ENCODE measurements at places on chromosomes 13 and 19. TPM values are rescaled to one million over a fixed set of nuclear protein-coding genes. Genes with fewer than 3 reads are reported as not detected.

The IGFL3 gene
- total RNA-seq: not detected

The LATS2 gene
- 55.2 TPM for total RNA-seq

The GPR183 gene
- total RNA-seq: not detected

The SERTAD3 gene
- total RNA-seq: 41.9 TPM

The C5AR2 gene
- not detected for total RNA-seq

The SIGLECL1 gene
- total RNA-seq: not detected

- peaks cover 36% of the 10 kb centered on the region for H3K4me1 ChIP-seq
- DNase-seq: no peak
- H3K4me3 ChIP-seq: no peak overlapping the region
- H3K36me3 ChIP-seq: 0 out of 2 replicates have a peak, but pooled peaks cover 4% of the 10 kb centered on the region
- H3K27ac ChIP-seq: no peak overlapping the region
These were observed 308.5 kb upstream of the KLF12 start for GRCh38 chr13:74442751-74443150.

DNA sequence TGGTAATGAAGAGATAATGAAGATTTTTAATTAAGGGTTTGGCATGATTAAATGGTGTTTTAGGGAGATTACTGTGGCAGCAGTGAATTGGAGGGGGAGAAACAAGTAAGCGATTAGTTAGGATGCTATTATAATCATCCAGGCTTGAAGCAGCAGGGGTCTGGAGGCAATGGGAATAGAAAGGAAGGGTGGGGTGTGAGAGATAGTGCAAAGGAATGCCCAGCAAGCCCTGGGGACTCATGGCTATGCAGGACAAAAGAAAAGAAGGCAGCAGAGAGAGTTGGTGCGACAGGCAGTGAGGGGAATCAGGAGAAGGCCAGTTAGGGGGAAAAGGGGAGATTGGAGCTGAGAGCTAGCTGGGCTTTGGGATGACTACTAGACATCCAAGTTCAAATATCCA is 34.5 kb downstream of the SOX21 start:
- DNase-seq: no peak
- H3K27ac ChIP-seq: no peak overlapping the region
- peaks cover 24% of the 10 kb centered on the region for H3K27me3 ChIP-seq
- no peak overlapping the region for H3K4me3 ChIP-seq
- H3K36me3 ChIP-seq: no peaks in the 10 kb centered on the region

- no peak overlapping the region for H3K4me3 ChIP-seq
- H3K27me3 ChIP-seq: peaks cover 3% of the 10 kb centered on the region
- no peaks in the 10 kb centered on the region for H3K36me3 ChIP-seq
- no peak for DNase-seq
- no peaks in the 10 kb centered on the region for H3K4me1 ChIP-seq
These were observed 63.4 kb downstream of the MLLT1 start for GRCh38 chr19:6216236-6216995.

DNA sequence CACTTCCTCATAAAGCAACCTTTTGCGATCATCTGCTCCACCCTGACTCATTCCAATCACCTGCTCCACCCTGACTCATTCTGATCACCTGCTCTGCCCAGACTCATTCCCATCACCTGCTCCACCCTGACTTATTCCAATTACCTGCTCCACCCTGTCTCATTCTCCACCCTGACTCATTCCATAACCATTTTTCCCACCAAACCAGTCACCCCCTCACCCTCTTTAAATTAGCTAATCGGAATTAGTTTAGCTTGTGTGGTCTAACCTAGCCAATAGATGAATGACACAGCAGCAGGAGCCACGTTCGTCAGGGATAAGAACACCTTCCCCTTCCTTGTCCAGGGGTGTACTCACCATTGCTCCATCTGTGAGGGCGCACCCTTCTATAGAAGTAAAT is 134.0 kb downstream of the COG6 start:
- H3K27ac ChIP-seq: no peak overlapping the region
- peaks cover 5% of the 10 kb centered on the region for H3K4me1 ChIP-seq
- no peak overlapping the region for H3K4me3 ChIP-seq
- no peak for DNase-seq

DNA sequence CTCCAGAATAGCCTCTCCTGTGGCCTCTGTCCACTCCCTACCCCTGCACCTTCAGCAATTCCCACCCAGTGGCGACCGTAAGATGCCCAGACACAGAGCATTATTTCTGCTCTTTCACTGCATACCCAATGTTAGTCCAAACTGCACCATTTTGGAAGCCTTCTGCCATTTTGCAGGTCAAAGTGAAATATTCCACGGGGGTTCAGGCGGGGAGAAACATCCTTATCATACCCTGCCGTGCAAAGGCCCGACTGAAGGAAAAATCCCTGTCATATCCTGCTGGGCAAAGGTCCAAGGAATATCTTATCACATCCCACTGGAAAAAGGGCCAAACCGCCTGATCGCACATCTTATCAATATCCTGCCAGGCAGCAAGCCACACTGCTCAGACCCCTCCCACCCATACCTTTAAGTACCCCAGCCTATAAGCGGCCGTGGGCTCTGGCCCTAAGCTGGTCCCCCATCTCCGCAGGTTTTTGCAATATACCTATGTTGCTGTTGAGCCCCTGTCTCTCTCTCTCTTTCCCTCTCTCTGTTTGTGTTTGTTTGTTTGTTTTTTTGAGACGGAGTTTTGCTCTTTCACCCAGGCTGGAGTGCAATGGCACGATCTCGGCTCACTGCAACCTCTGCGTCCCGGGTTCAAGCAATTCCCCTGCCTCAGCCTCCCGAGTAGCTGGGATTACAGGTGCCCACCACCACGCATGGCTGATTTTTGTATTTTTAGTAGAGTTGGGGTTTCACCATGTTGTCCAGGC is 18.2 kb downstream of the CLEC11A start:
- no peaks in the 10 kb centered on the region for H3K4me1 ChIP-seq
- H3K27ac ChIP-seq: no peak overlapping the region
- no peak for DNase-seq

- no peak for DNase-seq
- H3K27ac ChIP-seq: no peak overlapping the region
- no peaks in the 10 kb centered on the region for H3K27me3 ChIP-seq
- H3K4me1 ChIP-seq: peaks cover 44% of the 10 kb centered on the region
- H3K4me3 ChIP-seq: peak overlapping the region; percentile 11
These were observed 391.8 kb downstream of the KLF5 start for GRCh38 chr13:73450583-73450982.

DNA sequence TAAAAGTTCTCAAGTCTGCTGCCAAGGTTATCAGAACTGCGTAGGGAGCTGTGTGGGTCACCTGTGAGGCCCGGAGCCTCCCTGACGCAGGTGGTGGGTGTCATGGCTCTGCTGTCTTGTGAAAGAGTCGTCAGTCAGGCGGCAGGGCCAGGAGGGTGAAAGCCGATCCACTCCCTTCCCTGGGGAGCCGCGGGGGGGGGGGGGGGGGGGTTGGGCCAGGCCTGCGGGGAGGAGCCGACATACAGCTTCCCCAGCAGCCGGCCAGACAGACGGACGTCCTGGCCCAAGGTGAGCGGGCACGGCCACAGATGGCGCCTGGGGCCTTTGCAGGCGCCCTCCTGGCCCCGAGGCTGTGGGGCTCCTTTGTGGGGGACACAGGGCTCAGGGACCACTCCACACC is 12.4 kb downstream of the SBNO2 start:
- no peak overlapping the region for H3K27ac ChIP-seq
- H3K36me3 ChIP-seq: peaks cover 4% of the 10 kb centered on the region
- H3K27me3 ChIP-seq: no peaks in the 10 kb centered on the region
- no peak overlapping the region for H3K4me3 ChIP-seq
- no peak for DNase-seq

DNA sequence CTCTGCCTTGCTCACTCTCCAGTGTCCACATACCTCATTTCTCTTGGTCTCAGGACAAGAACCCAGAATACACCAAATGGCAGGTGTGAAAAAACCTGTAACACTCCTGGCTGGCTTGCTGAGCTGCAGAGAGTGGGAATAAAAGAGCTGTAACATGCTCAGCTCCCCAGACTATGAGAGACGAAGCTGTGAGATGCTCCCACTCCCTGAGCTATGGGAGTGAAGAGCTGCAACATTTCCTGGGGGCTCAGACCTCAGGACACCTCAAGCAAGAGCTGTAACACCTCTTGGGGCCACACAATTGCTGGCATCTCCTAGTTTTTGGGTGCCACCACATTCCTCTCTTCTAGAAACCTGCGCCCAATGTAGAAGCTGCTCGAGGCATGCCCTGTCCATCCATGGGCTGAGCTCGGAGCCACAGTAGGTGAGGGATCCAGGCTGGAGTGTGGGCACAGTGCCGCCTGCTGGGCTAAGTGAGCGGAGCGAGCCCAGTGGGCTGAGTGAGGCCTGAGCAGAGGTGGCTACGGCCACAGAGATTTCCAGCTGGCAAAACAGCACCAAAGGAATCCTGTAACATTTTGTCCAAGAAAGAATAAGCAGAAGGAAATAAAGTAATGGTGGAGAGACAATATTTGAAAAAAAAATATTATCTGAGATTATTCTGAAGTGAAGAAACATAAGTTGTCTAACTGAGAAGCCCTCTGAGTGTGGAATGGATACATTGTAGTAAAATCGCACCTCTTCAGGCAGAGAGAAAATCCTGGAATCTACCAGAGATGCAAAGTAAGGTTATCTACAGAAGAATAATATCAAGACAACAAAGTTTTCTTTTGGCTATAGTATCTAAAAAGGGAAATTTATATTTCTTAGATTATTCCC is 186.2 kb upstream of the PCDH9 start:
- H3K36me3 ChIP-seq: no peaks in the 10 kb centered on the region
- DNase-seq: no peak
- H3K4me1 ChIP-seq: no peaks in the 10 kb centered on the region
- peaks cover 1% of the 10 kb centered on the region for H3K27me3 ChIP-seq
- no peak overlapping the region for H3K27ac ChIP-seq
- H3K4me3 ChIP-seq: no peak overlapping the region

GRCh38 chr13:38412266-38412665 is 62.6 kb downstream of the UFM1 start:
- H3K27me3 ChIP-seq: peaks cover under 1% of the 10 kb centered on the region
- no peak overlapping the region for H3K27ac ChIP-seq

DNA sequence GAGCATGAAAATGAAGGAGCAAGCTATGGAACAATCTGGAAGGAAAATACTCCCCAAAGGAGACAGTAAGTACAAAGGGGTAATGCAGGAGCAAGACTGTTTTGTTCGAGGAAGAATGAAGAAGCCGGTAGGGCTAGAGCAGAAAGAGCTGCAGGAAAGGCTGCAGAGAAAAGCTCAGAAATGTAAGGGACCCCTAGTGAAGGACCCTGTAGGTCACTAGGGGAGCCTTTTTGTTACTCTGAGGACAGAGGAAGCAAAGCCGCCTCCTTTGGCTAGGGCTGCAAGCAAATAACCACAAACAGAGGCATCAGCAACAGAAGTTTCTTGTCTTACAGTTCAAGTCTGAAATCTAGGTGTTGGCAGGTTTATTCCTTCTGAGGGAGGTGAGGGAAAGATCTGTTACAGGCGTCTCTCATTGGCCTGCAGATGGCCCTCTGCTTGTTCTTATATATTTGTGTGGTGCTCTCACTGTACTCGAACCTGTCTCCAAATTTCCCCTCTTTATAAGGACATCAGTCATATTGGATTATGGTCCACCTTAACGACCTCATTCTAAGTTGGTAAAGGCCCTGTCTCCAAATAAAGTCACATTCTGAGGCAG is 362.3 kb downstream of the COG6 start:
- no peaks in the 10 kb centered on the region for H3K36me3 ChIP-seq
- H3K27me3 ChIP-seq: peaks cover 1% of the 10 kb centered on the region
- DNase-seq: no peak
- no peak overlapping the region for H3K4me3 ChIP-seq

GRCh38 chr13:110716247-110716515 is 2.7 kb downstream of the ING1 start:
- no peak for DNase-seq
- H3K4me1 ChIP-seq: peaks cover 26% of the 10 kb centered on the region
- H3K36me3 ChIP-seq: peaks cover 7% of the 10 kb centered on the region
- H3K27me3 ChIP-seq: peaks cover 11% of the 10 kb centered on the region

GRCh38 chr13:66489172-66489571 is 741.0 kb downstream of the PCDH9 start:
- no peak for DNase-seq
- H3K4me3 ChIP-seq: peak overlapping the region; percentile 2
- H3K27ac ChIP-seq: no peak overlapping the region
- no peaks in the 10 kb centered on the region for H3K27me3 ChIP-seq
- peaks cover 12% of the 10 kb centered on the region for H3K4me1 ChIP-seq
- H3K36me3 ChIP-seq: no peaks in the 10 kb centered on the region

- H3K4me3 ChIP-seq: no peak overlapping the region
- peaks cover 31% of the 10 kb centered on the region for H3K36me3 ChIP-seq
- DNase-seq: no peak
- H3K27me3 ChIP-seq: peaks cover 3% of the 10 kb centered on the region
- H3K4me1 ChIP-seq: peaks cover 34% of the 10 kb centered on the region
These were observed 8.6 kb downstream of the CALM3 start for GRCh38 chr19:46609511-46610412.

DNA sequence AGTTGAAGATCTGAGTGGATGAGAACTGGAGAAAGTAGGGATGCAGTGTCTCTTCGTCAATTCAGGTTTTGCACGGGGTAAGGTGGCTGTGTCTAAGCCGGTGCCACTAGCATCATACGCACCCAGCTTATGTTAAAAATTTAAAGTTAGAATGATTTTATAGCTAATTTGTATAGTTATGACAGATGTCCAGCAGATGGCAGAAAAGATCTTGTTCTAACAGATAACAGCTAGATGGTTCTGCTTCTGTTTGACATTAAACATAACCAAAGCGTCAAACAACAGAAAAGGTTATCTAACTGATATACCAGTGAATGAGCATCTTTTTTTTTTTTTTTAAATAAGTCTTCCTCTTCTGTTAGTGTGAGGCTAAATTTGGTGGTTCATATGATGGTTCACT is 18.8 kb upstream of the EDDM13 start:
- no peak overlapping the region for H3K27ac ChIP-seq
- no peaks in the 10 kb centered on the region for H3K4me1 ChIP-seq
- no peak overlapping the region for H3K4me3 ChIP-seq
- peak; percentile 70 for DNase-seq
- peaks cover 8% of the 10 kb centered on the region for H3K27me3 ChIP-seq
- H3K36me3 ChIP-seq: peaks cover 5% of the 10 kb centered on the region

DNA sequence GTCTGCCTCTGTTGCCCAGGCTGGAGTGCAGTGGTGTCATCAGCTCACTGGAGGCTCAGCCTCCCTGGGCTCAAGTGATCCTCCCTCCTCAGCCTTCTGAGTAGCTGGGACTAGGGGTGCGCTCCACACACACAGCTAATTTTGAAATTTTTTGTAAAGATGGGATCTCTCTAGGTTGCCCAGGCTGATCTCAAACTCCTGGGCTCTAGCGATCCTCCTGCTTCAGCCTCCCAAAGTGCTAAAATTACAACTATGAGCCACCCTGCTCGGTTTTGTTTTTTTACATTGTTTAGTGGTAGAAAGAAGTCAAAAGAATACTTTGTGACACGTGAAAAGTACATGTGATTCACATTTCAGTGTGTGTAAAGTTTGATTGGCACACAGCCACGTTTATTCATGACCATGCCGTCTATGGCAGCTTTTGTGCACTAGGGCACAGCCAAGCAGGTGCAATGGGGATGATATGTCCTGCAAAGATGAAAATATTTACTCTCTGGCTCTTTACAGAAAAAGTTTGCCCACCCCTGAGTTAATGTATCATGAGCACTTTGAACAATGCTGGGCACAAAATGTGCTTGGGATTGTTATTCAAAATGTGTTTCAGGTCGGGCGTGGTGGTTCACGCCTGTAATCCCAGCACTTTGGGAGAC is 16.2 kb upstream of the NFIC start:
- no peak overlapping the region for H3K27ac ChIP-seq
- H3K4me3 ChIP-seq: no peak overlapping the region
- H3K36me3 ChIP-seq: no peaks in the 10 kb centered on the region
- no peak for DNase-seq
- H3K27me3 ChIP-seq: no peaks in the 10 kb centered on the region
- H3K4me1 ChIP-seq: peaks cover 13% of the 10 kb centered on the region
